Stimulated activated CD4-positive, alpha-beta T cell treated with anti-CD3 and anti-CD28 coated beads, TNF-alpha, amount 100 ng/mL, for 1 hour (primary cell): ENCODE measurements at places on chromosomes 1 and 21.

DNA sequence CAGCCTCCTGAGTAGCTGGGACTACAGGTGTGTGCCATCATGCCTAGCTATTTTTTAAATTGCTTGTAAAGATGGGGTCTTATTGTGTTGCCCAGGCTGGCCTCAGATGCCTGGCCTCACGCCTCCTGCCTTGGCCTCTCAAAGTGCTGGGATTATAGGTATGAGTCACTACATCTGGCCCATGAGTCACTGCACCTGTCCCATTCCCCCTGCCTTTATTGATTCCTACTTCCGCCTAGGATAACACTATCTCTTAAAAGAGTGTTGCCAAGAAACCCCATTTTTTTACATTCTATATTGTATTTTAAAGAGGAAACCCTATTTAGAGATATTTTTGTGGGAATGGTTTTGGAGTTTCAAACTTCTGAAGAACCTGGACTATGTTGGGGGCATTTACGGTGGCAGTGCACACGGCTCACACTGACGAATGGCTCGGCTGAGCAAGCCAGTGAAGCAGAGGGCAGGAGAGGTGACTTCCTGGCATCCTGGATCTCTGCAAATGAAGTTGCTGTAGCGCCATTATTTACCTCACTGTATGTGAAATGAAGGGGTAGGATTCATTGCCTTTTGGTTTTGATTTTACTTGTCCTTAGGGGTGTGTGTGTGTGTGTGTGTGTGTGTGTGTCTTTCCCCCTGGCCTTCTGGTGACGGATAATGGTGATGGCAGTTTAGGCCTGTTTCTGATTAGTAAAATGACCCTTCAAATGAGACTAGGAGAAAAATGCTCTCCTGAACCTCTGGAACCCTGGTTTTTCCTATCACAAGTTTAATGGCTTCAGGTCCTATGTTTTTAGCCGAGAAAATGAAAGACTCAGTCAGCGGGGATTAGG is 22.5 kb downstream of the KIF26B start:
- DNase-seq: no peak

GRCh38 chr1:182666706-182667105 is 17.7 kb downstream of the RGS8 start:
- no peak for DNase-seq

DNA sequence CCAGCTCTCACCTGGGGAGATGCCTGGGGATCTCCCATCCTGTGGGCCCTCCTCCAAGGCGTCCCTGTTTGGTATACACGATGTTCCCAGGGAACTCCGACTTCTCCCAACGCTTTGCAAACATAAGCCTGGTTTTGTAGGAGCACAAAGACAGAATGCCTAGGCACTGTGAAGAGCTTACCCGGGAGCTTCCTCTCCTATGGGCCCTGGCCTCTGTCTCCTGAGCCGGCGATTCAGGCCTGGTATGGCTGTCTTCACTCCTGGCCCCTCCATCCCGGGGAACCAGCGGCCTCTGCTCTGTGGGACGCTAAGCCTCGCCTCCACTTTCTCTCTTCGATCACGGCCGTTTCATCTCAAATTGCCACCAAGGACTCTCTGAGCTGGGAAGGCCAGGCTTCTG is 59.6 kb upstream of the ACTRT2 start:
- no peak for DNase-seq

- no peak for DNase-seq
Observed at GRCh38 chr1:7264101-7264500, 478.8 kb downstream of the CAMTA1 start.

GRCh38 chr1:112712191-112712590 is 2.9 kb downstream of the PPM1J start:
- no peak for DNase-seq

GRCh38 chr1:154222518-154222917 is 1.8 kb downstream of the UBAP2L start:
- no peak for DNase-seq
